Large intestine (tissue), 12 donors: ENCODE measurements at places on chromosomes 4 and X. TPM values are rescaled to one million over a fixed set of nuclear protein-coding genes. Genes with fewer than 3 reads are reported as not detected.

Gene ZNF711
- 42.0 TPM for polyA plus RNA-seq

DNA sequence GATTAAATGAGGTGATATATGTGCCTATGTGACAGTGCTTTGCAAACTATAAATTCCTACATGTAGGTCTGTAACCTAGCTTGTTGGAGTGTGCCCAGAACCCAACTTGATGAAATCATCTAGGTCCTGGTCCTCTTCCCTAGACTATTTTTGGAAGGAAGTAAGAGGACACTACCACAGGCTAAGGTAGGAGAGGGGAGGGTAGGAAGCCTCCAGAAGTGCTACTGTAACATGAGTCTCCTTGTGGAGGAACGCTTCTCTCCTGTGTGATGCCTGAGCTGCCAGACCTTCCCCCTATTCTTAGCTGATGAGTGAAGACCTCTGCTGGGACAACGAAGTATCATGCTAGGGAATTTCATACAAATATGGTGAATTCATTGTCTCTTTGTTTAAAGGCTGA lies 41.8 kb upstream of the IL21 start:
- H3K27ac ChIP-seq, result no peak overlapping the region
- no peaks in the 10 kb centered on the region for H3K4me1 ChIP-seq
- no peaks in the 10 kb centered on the region for H3K36me3 ChIP-seq

Gene CCNA2
- polyA plus RNA-seq, result 21.6 TPM

- DNase-seq, result no peak
- H3K36me3 ChIP-seq, result no peaks in the 10 kb centered on the region
- no peak overlapping the region for H3K4me3 ChIP-seq
- no peaks in the 10 kb centered on the region for H3K4me1 ChIP-seq
- H3K27ac ChIP-seq, result no peak overlapping the region
Observed at GRCh38 chr4:28277931-28278330, 1417.3 kb downstream of the STIM2 start.

DNA sequence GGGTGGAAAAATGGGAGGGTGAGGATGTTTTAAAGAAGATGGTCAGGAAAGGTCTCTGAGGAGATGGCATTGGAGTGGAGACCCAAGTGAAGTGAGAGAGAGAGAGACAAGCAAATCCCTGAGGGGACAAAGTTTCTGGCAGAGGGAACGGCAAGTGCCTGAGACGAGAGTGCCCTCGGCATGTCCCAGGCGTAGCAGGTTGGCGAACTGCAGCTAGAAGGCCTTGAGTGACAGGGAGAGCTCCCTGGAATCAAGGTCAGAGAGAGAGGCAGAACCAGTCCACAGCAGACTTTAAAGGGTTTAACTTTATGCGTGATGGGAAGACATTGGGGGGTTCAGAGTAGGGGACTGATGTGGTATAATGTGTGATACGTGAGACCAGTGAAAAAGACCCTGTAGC lies 150.2 kb upstream of the HAND2 start:
- H3K4me1 ChIP-seq, result no peaks in the 10 kb centered on the region
- no peaks in the 10 kb centered on the region for H3K27me3 ChIP-seq
- no peak overlapping the region for H3K27ac ChIP-seq
- H3K36me3 ChIP-seq, result no peaks in the 10 kb centered on the region

GRCh38 chrX:118853596-118853995 lies 30.0 kb downstream of the ZCCHC12 start:
- H3K4me1 ChIP-seq, result peaks cover 6% of the 10 kb centered on the region
- no peaks in the 10 kb centered on the region for H3K36me3 ChIP-seq

DNA sequence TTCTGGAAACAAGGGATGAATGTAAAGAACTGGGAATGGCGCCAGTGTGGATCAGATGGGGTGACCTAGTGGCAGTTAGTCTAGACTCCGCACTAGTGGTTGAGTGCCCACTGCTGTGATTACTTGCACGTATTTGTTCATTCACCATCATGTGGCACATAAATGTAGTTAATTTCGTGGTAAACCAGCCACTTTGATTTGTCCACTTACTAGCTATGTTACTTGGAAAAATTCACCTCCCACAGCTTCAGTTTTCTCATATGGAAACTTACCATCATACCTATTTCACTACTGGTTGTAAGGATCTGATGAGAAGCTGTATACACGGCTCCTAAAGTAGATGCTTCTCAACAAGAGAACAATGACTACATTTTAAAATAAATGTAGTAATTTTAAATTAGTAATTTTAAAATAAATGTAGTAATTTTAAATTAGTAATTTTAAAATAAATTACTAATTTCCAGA lies 394 bp upstream of the DYNLT3 start:
- peak overlapping the region; percentile 87 for H3K4me3 ChIP-seq
- peak overlapping the region; percentile 56 for H3K27ac ChIP-seq
- no peaks in the 10 kb centered on the region for H3K36me3 ChIP-seq
- H3K27me3 ChIP-seq, result no peaks in the 10 kb centered on the region

- H3K27ac ChIP-seq, result no peak overlapping the region
- H3K4me3 ChIP-seq, result no peak overlapping the region
- H3K4me1 ChIP-seq, result peaks cover 11% of the 10 kb centered on the region
- peaks cover 2% of the 10 kb centered on the region for H3K36me3 ChIP-seq
Observed at GRCh38 chr4:1174941-1175634, 2.7 kb upstream of the SPON2 start.
